ENCODE measurements at places on chromosomes 12 and 14. TPM values are rescaled to one million over a fixed set of nuclear protein-coding genes. Genes with fewer than 3 reads are reported as not detected.

SPTB gene
- polyA plus RNA-seq, result 15.5 TPM

ADGRD1 gene
- polyA plus RNA-seq, result 12.8 TPM

WNT1 gene
- polyA plus RNA-seq, result not detected

KCNMB4 gene
- 22.9 TPM for polyA plus RNA-seq

CHGA gene
- polyA plus RNA-seq, result 0.19 TPM

RNASE3 gene
- 0.52 TPM for polyA plus RNA-seq

GSG1 gene
- 0.28 TPM for polyA plus RNA-seq

KRT82 gene
- polyA plus RNA-seq, result not detected

TAS2R9 gene
- polyA plus RNA-seq, result not detected

TAS2R7 gene
- polyA plus RNA-seq, result not detected

TMX1 gene
- polyA plus RNA-seq, result 43.3 TPM

ARF6 gene
- 84.6 TPM for polyA plus RNA-seq

AHNAK2 gene
- 2.6 TPM for polyA plus RNA-seq

E2F7 gene
- polyA plus RNA-seq, result 6.1 TPM

AP1G2 gene
- 122 TPM for polyA plus RNA-seq

FZD10 gene
- polyA plus RNA-seq, result 3.0 TPM

DTX1 gene
- 14.5 TPM for polyA plus RNA-seq

NANOG gene
- polyA plus RNA-seq, result 1.3 TPM

TMTC1 gene
- polyA plus RNA-seq, result 24.3 TPM

TRAF3 gene
- 15.9 TPM for polyA plus RNA-seq

CLEC7A gene
- 1.9 TPM for polyA plus RNA-seq

IL31 gene
- not detected for polyA plus RNA-seq

COPZ1 gene
- 216 TPM for polyA plus RNA-seq

INSM2 gene
- polyA plus RNA-seq, result not detected

PUS1 gene
- 19.1 TPM for polyA plus RNA-seq
